Activated CD4-positive, alpha-beta T cell treated with anti-CD3 and anti-CD28 coated beads, Interleukin-2, amount 50 U/mL, for 16 hours (primary cell): ENCODE measurements at places on chromosomes 6 and 20.

DNA sequence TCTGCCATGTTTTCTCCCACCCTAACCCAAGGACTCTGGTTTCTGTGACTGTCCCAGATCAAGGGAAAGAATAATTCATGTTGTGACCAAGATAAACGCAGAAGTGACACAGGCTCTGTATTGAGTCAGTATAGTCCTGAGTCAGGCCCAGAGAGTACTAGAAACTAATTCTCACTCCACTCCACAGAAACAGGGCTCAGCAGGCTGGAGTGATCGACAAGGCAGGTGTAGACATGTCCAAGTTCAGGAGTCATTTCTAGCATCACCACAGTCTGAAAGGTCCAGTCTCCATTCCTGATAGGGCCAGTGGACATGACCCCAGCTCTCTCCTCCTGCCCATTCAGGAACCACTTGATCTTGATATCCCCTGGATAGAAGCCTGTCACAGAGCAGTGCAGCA, 2.7 kb downstream of the HLA-DOB start:
- DNase-seq, result no peak

DNA sequence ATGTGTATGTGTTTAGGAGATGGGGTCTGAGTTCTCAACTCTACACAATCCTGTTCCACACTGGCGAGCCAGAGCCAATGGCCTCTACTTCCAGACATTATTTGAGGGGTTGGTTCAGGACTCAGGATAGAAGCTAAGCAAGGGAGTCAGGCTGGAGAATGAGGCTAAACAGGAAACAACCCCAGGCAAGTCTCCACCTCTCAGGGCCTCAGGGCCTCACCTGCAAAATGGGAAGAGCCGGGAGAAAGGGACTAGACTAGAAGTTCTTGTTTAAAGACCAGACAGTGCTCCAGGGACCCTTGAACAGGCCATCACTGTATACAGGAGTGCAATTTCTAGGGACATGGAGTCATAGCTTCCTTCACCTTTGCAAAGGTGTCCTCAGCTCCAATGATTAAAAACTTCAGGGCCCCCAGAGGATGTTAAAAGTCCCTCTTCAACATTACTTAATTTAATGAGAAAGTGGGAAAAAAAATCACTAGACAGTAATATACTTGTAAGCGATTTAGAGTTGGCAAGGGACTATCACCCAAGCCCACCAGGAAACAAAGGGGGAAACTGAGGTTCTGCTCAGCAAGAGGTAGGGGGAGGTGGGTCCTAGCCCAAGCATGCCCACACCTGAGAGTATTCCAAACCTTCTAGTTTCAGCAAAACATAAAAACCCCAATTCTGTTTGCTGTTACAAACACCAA, 41.7 kb downstream of the ZMYND8 start:
- no peak for DNase-seq

DNA sequence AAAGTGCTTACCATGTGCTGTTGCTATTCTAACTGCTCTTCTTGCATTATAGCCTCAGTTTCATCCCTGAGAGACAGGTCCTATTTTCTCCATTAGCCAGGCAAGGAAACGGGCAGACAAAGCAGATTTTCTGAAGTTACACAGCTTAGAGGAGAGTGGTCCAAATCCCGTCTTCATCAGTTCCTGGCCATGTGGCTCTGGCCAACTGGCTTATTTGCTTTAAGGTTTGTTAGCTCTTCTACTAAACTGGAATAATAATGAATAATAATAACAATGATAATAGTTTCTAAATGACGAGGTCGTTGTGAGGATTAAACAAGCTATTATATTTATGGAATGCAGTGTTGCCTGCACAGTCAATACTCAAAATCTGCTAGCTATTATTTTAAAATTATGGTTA, 35.8 kb upstream of the BCAS1 start:
- no peak for DNase-seq

- DNase-seq, result peak; percentile 30
These were observed 56.7 kb downstream of the TRIM27 start for GRCh38 chr6:28867086-28867409.

DNA sequence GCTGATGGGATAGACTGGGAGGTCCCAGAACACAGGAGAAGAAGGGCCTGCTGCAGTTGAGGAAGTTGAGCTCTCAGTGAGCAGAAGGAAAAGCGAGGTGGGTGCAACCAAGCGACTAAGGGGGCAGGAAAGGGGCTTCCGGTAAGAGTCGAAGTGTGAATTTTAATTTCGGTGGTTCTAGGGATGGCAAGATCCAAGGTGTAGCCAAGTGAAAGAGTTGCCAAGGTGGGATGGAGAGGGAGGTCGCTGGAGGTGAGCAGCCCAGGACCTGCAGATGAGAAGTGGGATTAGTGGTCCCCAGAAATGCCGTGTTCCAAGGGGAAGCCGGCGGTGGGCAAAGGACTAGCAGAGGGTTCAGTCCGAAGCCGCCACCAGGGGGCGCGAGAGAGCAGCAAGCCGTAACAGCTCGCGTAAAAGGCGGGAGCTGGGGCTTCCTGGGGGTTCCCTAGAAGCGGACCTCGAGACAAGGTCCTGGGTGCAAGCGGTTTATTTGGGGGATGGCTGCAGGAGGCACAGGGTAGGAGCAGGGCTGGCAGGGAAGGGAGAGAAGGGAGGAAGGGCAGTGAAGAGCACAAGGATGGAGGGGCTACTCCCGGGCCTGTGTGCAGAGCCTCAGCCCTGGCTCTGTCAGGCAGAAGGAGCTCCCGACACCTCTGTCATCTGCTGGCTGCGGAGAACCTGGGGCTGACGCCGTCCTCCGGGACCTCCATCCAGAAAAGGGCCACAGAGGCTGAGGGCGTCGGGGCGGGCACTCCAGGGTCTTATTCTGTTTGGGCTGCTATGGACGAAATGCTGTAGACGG, 103.6 kb downstream of the PAX1 start:
- DNase-seq, result peak; percentile 35
